ENCODE measurements at places on chromosomes 4 and X.

- no peak for DNase-seq
Measured at GRCh38 chrX:150581093-150581775, 12.8 kb downstream of the MTM1 start.

DNA sequence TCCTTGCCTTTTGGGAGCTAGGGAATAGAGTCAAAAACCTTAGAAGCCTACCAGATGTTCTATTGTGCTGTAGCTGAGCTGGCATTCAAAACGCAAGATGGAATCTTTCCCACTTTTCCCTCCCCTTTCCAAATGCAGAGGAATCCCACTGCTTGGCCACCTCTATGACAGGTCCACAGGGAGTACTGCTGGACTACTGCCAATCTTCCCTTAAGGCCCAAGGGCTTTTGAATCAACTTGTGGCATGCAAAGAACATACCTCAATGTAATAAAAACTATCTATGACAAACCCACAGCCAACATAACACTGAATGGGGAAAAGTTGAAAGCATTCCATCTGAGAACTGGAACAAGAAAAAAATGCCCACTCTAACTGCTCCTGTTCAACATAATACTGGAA is 139.2 kb upstream of the AGTR2 start:
- DNase-seq = no peak

DNA sequence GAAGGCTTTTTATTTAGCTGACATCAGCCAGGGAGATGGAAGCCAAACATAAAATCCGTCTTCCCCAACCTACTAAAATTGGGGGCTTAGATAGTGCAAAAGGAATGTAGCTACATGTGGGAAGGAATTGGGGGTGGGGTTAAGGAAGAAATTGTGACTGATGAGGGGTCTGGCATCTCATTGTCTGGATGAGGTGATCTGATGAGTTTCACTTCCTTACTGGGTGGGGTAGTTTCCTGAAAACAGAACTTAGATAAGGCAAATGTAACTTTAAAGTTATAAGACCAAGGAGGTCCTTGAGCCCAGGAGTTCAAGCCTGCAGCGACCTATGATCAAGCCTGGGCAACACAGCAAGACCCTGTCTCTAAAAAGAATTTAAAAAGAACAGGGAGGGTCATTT is 105.5 kb upstream of the NEIL3 start:
- no peak for DNase-seq

DNA sequence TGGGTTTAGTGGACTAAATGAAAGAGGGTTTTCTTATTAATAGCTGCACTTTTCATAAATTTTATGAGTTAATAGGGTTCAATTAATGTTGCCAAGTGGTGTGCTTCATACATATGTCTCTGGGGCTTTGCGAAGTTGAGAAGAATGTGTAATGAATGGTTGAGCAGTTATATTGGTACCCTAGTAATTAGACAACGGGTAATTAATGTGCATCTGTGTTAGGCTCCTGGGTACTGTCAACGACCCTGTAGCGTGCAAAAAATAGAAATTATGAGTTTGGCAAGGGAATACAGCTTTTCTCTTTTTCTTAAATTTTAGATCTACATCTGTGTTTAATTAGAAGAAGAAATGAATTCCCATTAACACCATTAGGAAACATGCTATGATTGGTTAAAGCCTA is 1027.7 kb downstream of the ARAP2 start:
- no peak for DNase-seq

DNA sequence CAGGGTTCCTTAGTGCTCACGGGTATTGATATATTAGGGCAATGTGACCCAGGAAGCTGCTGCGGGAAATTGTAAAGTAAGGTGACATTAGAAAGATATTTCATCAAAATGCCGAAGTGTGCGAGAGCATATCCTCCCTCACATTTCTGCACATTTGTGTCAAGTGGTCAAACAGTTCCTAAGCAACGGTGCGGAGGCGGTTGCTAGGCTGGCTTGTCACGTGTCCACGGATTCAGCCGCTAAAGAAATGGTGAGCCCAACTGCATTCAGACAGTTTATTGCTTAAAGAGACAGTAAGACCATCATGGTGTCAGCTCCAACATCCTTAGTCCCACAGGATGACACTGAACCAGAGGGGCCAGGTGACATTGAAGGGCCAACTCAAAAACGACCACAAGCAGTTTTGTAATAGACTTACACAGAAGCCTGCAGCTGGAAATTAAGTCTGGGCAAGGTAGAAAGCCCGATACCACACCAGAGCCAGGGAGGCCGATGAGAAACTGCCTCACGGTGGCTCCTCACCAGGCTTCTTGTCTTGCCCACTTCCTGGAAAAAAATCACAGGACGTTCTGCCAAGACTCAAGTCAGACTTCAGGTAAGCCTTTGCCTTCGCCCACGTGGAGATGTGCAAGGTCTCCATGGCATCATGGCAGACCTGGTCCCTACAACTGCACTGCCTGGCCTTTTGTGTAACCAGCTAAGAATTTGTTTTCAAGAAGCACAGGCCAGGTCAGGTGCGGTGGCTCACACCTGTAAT is 50.4 kb downstream of the USP11 start:
- DNase-seq = no peak

GRCh38 chr4:95531141-95531540 is 17.6 kb downstream of the UNC5C start:
- no peak for DNase-seq

GRCh38 chr4:7403001-7403400 is 31.7 kb downstream of the PSAPL1 start:
- no peak for DNase-seq

DNA sequence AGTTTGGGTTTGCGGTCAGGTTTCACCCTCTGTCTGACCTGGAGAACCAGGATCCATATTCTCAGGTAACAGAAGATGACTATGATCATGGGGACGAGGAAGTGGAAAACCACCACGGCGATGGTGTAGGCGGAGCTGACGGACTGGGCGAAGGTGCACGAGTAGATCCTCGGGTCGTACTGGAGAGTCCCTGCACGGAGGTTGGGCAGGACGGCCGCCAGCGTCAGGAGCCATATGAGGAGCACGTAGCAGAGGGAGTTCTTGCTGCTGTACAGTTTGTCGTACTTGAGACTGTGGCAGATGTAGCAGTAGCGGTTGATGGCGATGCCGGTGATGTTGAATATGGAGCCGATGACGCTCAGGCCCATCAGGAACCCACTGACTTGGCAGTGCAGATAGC is 21.3 kb downstream of the MTNR1A start:
- no peak for DNase-seq

- no peak for DNase-seq
Measured at GRCh38 chr4:86791126-86791525, 58.1 kb downstream of the SLC10A6 start.

DNA sequence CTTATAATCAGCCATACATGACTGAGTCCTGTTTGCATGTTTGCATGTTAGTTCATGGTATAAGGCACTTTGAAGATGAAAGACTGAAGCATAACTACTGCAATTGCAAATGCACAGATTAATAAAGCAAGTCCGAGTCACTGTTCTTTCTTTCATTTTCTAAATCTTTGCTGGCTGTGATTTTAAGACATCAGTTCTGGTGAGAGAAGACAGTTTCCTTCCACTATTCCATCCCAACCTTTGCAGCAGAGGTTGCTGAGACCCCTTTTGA is 28.3 kb downstream of the RASL11B start:
- DNase-seq = no peak

- DNase-seq = no peak
Measured at GRCh38 chr4:173434231-173434630, 35.3 kb upstream of the SCRG1 start.

DNA sequence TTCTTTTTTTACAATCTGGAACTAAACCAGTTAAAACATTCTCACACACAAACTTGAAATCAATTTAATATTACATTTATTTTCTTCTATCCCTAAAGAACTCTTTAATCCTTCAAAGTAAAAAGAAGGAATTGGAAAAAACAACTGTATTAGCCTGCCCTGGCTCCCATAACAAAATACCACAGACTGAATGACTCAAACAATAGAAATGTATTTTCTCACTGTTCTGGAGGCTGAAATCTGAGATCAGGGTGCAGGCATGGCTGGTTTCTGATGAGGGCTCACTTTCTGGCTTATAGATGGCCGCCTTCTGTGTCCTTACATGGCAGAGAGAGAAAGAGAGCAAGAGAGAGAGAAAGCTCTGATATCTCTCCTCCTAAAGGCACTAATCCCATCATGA is 149.4 kb downstream of the PDGFRA start:
- DNase-seq = no peak

- DNase-seq = no peak
Measured at GRCh38 chr4:152106781-152107321, 346.0 kb upstream of the GATB start.

- DNase-seq = no peak
Measured at GRCh38 chrX:16606142-16606720, 43.7 kb upstream of the S100G start.

GRCh38 chr4:113849771-113850170 is 88.2 kb upstream of the CAMK2D start:
- DNase-seq = no peak

DNA sequence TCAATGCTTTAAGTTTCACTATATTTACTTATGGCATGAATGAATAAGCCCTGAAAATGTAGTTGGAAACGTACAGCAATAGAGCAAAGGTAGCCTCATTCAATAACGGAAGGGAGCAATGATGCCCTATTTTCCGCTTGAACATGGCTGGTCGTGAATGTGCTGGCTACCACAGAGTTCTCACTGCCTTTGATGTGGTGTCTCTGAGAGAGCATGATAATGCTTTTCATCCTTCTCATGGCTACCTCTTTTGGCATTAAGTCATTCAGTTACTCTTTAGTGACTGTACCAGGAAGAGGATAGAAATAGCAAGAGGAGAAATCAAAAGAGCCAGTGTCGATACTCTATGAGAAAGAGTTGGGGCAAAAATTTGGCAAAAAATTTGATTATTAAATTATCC is 308.0 kb downstream of the PPP3CA start:
- DNase-seq = no peak

DNA sequence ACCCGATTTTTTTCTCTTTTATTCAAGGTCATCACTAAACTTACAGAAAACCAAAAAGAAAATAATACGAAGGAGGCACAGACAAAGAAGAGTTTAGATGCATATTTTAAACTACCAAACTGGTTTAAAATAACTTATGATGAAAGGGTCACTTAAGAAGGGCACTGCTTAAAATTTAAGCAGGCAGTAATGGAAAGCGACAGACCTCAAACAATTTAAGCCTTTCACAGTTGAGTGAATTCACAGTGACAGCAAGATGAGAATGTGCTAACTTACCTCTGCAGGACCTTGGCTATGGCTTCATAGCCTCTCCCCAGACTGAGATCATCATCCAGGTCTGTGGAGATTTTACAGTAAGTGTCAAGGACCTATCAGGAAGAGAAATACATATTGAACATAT is 112.1 kb downstream of the TTC29 start:
- DNase-seq = no peak

- DNase-seq = no peak
Measured at GRCh38 chr4:92679149-92679548, 375.4 kb downstream of the GRID2 start.

GRCh38 chrX:24375600-24376131 is 15.2 kb downstream of the SUPT20HL1 start:
- no peak for DNase-seq

GRCh38 chr4:85672959-85673358 is 198.0 kb downstream of the ARHGAP24 start:
- DNase-seq = no peak

GRCh38 chr4:48766131-48766792 is 13.8 kb downstream of the FRYL start:
- DNase-seq = no peak

- no peak for DNase-seq
Measured at GRCh38 chr4:17082186-17082585, 183.7 kb upstream of the LDB2 start.

- DNase-seq = no peak
Measured at GRCh38 chrX:123971982-123972381, 10.5 kb downstream of the STAG2 start.

Data from activated T-cell treated with anti-CD3 and anti-CD28 coated beads, Interleukin-2, amount 50 U/mL, for 1 hour (primary cell).